Neural progenitor cell (in vitro differentiated cells): ENCODE measurements at places on chromosomes 1 and 21. TPM values are rescaled to one million over a fixed set of nuclear protein-coding genes. Genes with fewer than 3 reads are reported as not detected.

DNA sequence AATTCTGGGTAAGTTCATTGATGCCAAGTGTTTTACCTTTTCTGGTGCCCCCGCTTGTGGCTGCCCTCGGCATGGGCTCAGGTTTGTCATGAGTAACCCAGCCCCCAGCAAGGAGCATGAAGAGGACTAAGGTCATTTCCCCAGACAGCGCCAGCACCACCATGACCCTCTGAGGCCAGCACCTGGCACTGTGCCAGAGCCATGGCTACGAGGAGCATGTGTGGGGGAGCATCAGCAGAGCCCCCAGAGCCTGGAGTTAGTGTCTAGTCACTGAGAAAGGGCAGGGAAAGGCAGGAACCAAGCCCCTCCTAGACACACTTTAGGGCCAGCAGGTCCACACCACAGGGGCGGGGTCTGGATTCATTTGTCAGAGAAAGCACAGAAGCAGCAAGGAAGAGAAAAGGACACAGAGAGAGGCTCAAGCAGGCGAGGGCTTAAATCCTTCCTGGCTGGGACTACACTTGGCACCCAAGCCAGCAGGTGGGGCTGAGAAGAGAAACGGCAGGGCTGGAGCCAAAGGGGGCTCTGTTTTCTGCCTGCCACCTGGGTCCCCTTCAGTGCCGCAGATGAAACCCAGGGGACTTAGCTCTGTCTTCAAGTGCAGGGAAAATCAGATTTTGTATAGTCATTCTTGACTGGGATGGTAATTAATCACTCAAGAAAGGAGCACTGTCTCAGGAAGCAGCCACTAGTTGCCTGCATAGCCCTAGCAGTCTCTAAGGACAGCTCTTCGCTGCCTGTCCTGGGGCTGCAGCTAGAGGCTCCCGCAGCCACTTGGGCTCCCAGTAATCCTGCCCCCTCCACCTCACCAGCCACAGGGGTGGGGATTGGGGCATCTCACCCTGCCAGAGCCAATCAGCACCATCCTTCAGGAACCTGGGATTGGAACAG is 79.6 kb upstream of the ZC3H12A start:
- H3K36me3 ChIP-seq, result no peaks in the 10 kb centered on the region
- peaks cover 64% of the 10 kb centered on the region for H3K4me1 ChIP-seq
- peak overlapping the region; percentile 8 for H3K27ac ChIP-seq
- peak; percentile 86 for DNase-seq
- no peaks in the 10 kb centered on the region for H3K27me3 ChIP-seq

- H3K27me3 ChIP-seq, result no peaks in the 10 kb centered on the region
- H3K4me3 ChIP-seq, result no peak overlapping the region
- H3K4me1 ChIP-seq, result no peaks in the 10 kb centered on the region
- no peaks in the 10 kb centered on the region for H3K36me3 ChIP-seq
Measured at GRCh38 chr1:25467193-25467592, 36.5 kb downstream of the MACO1 start.

GRCh38 chr1:8239306-8240023 is 78.4 kb upstream of the SLC45A1 start:
- H3K4me1 ChIP-seq, result peaks cover 19% of the 10 kb centered on the region
- peak; percentile 82 for DNase-seq
- H3K27me3 ChIP-seq, result no peaks in the 10 kb centered on the region

- no peaks in the 10 kb centered on the region for H3K36me3 ChIP-seq
- H3K4me1 ChIP-seq, result peaks cover 9% of the 10 kb centered on the region
- H3K4me3 ChIP-seq, result no peak overlapping the region
- DNase-seq, result no peak
- H3K27ac ChIP-seq, result no peak overlapping the region
Measured at GRCh38 chr1:179036844-179037465, 11.3 kb downstream of the FAM20B start.

DNA sequence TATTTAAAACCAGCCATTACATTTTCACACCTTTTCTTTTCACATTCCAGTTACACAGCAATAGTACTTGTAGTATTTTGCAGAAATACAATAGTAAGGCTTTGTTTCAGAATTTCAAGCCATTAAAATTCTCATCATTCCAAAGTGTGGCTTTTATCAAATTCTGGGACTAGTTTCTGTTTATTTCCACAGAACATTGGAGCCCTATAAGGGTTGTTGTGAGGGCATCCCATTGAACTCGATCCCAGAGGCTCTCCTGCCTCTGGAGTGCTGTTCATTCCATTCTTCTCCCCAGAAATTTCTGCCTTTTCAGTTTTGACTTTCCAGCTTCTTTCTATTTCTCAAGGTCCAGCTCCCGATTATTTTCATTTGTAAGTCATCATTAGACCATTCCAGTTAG is 645.5 kb downstream of the ADGRL2 start:
- no peaks in the 10 kb centered on the region for H3K36me3 ChIP-seq
- H3K4me3 ChIP-seq, result no peak overlapping the region
- no peak overlapping the region for H3K27ac ChIP-seq
- peaks cover 9% of the 10 kb centered on the region for H3K4me1 ChIP-seq

DNA sequence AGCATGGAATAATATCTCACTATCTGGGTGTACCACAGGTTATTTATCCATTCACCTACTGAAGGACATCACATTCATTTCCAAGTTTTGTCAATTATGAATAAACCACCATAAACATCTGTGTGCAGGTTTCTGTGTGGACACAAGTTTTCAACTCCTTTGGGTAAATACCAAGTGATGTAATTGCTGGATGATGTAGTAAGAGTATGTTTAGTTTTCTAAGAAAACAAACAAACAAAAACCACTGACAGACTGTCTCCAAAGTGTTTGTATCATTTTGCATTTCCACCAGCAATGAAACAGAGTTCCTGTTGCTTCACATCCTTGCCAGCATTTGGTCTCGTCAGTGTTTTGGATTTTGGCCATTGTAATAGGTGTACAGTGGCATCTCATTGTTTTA is 435.7 kb upstream of the PROX1 start:
- H3K27me3 ChIP-seq, result no peaks in the 10 kb centered on the region
- H3K4me1 ChIP-seq, result no peaks in the 10 kb centered on the region
- no peak overlapping the region for H3K4me3 ChIP-seq
- no peaks in the 10 kb centered on the region for H3K36me3 ChIP-seq
- no peak overlapping the region for H3K27ac ChIP-seq
- DNase-seq, result no peak

GRCh38 chr1:84632673-84633434 is 57.4 kb downstream of the SSX2IP start:
- H3K4me1 ChIP-seq, result no peaks in the 10 kb centered on the region
- H3K27ac ChIP-seq, result no peak overlapping the region
- no peaks in the 10 kb centered on the region for H3K36me3 ChIP-seq
- no peak overlapping the region for H3K4me3 ChIP-seq

GRCh38 chr1:235022981-235023710 is 105.5 kb downstream of the TOMM20 start:
- H3K4me3 ChIP-seq, result no peak overlapping the region
- no peaks in the 10 kb centered on the region for H3K36me3 ChIP-seq
- no peak for DNase-seq

- no peak overlapping the region for H3K4me3 ChIP-seq
- H3K4me1 ChIP-seq, result peaks cover 19% of the 10 kb centered on the region
- DNase-seq, result peak; percentile 13
- no peaks in the 10 kb centered on the region for H3K36me3 ChIP-seq
- no peak overlapping the region for H3K27ac ChIP-seq
- H3K27me3 ChIP-seq, result no peaks in the 10 kb centered on the region
Measured at GRCh38 chr1:197619008-197619640, 156.2 kb downstream of the DENND1B start.

Gene IGSF3
- 24.0 and 33.7 TPM in 2 replicates for total RNA-seq

Gene NPL
- 1.3 and 3.4 TPM in 2 replicates for total RNA-seq

- H3K36me3 ChIP-seq, result no peaks in the 10 kb centered on the region
- H3K27ac ChIP-seq, result no peak overlapping the region
- H3K4me3 ChIP-seq, result no peak overlapping the region
- no peak for DNase-seq
Measured at GRCh38 chr1:167808690-167809089, 86.9 kb downstream of the MPZL1 start.

DNA sequence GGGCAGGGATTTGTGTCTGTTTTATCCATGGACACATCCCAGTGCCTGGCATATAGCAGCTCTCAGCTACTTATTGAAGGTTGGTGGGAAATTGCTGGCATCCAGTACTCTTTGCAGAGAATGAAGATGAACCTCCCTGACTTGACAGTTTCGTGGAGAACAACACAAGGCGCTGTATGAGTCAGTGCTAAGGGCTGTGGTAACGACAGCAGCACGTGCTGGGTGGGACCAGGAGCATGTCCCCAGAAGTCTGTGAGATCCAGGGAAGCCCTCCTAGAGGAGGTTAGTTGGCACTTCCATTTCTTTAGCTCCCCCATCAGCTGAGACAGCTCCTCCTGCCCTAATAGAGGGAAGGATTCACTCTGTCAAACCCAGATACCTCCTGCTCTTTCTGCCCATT is 25.9 kb upstream of the IL19 start:
- H3K27me3 ChIP-seq, result no peaks in the 10 kb centered on the region
- DNase-seq, result no peak
- H3K4me1 ChIP-seq, result peaks cover under 1% of the 10 kb centered on the region
- H3K4me3 ChIP-seq, result no peak overlapping the region
- no peak overlapping the region for H3K27ac ChIP-seq

- no peak overlapping the region for H3K27ac ChIP-seq
- no peaks in the 10 kb centered on the region for H3K4me1 ChIP-seq
- H3K4me3 ChIP-seq, result no peak overlapping the region
Measured at GRCh38 chr1:174775621-174776020, 224.1 kb upstream of the CACYBP start.

DNA sequence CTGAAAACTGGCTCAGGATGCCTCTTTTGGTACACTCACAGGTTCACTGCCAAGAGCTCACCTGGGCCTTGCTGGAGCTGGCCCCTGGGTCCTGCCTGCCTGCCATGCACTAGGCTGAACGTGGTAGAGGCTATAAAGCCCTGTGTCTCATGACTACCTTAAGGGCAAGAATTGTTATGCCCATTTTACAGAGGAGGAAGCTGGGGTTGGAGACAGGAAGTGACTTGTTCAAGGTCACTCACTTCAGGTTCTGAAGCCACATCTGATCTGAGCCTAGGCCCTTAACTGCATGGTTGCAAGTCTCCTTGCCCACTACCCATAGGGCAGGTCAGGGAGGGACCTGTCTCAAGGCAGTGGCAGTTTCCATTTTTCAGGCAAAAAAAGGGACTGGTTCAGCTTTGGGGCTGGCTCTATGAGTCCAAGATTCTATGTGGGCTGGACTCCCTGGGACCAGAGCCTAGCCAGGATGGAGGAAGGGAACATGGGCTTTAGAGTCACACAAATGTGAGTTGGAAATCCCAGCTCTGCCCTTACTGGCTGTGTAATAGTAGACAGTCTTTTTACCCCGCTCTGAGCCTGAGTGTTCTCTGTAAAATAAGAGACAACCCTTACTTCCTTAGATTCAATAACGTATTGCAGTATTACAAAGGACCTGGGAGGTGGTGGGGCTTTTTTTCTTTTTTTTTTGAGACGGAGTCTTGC is 7.8 kb downstream of the STK40 start:
- H3K27ac ChIP-seq, result no peak overlapping the region
- no peaks in the 10 kb centered on the region for H3K27me3 ChIP-seq
- no peaks in the 10 kb centered on the region for H3K36me3 ChIP-seq

- H3K27me3 ChIP-seq, result no peaks in the 10 kb centered on the region
- no peaks in the 10 kb centered on the region for H3K36me3 ChIP-seq
- DNase-seq, result no peak
Measured at GRCh38 chr1:200337410-200337809, 72.4 kb downstream of the ZNF281 start.

GRCh38 chr1:204107892-204108291 is 35.0 kb downstream of the SOX13 start:
- H3K4me3 ChIP-seq, result no peak overlapping the region
- H3K36me3 ChIP-seq, result no peaks in the 10 kb centered on the region
- peaks cover 6% of the 10 kb centered on the region for H3K27me3 ChIP-seq
- H3K27ac ChIP-seq, result no peak overlapping the region

- peaks cover 47% of the 10 kb centered on the region for H3K27me3 ChIP-seq
- H3K27ac ChIP-seq, result no peak overlapping the region
- DNase-seq, result no peak
- H3K4me1 ChIP-seq, result no peaks in the 10 kb centered on the region
- no peaks in the 10 kb centered on the region for H3K36me3 ChIP-seq
Measured at GRCh38 chr1:18819986-18820790, 39.3 kb downstream of the TAS1R2 start.

Gene PDC
- total RNA-seq, result not detected in 2 replicates

Gene SH3BGR
- 7.5 and 12.2 TPM in 2 replicates for total RNA-seq

Gene LCE3E
- total RNA-seq, result not detected in 2 replicates

Gene PAPPA2
- total RNA-seq, result 0.17 and 0.65 TPM in 2 replicates

Gene OR2T29
- not detected in 2 replicates for total RNA-seq

- no peak for DNase-seq
- no peak overlapping the region for H3K4me3 ChIP-seq
- H3K4me1 ChIP-seq, result peaks cover 11% of the 10 kb centered on the region
- H3K27ac ChIP-seq, result no peak overlapping the region
- H3K36me3 ChIP-seq, result no peaks in the 10 kb centered on the region
Measured at GRCh38 chr1:79845936-79846335, 839.4 kb upstream of the ADGRL4 start.
